ENCODE measurements at places on chromosomes 6 and 20.

DNA sequence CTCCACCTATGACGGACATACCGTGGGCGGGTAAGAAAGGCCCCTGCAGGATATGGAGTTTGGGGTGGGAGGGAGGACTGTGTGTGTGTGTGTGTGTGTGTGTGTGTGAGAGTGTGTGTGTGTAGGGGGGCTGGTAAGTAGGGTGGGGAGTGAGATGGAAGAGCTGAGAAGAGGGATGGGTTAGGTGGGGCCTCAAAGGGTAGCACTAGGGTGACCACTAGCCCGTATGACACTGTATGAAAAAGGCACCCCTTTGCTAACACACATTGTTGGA, 7.1 kb downstream of the DDR1 start:
- DNase-seq = no peak

DNA sequence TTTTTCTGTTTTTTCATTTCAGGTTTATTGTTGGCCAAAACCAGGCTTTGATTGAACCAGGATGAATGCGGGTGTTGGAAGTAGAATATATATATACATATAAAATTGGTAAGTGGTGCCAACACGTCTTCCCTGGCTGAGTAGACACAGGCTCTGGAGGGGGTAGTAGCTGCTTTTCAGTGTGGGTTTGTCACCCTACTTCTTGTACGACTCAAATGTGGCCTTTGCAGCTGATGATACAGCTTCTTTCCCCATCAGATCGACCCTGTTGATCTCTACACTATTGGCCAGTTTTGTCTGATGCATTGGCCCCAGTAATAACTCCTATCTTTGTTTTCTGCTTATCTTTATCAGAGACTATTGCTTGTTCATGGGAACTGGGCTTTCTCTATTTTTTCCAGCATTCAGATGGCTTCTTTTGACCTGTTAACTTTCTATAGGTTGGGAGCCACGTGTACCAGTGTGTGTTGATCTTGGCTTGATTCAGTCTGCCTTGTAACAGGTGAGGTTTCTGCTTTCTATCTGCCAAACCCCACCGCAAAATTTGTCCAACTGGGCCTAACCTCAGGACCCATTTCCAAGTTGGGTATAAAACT, 2.7 kb upstream of the ZNFX1 start:
- DNase-seq = no peak

DNA sequence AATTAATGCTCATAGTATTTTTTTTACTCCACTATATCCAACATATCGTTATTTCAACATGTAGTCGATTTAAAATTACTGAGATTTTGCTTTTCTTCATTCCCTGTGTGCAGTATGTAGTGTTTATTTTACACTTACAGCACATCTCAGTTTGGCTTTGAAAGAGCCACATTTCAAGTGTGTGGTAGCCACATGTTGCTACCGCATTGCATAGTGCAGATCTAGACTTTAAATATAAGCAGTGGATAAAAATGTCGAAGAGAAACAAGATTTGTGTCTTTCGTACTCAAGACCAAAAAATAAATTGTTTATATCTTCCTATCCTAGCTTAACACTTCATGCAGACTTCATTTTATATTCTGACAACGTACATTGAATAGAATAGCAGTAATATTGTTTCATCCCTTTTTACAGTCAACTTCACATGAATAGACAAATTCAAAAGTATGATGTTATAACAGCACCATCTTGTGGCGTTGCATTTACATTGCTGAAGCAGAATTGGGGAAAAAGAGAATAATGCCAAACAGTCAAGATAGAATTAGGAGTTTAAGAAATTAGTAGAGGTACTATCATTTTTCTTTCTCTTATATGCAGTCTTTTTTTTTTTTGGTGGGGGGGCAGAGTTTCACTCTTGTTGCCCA, 29.9 kb downstream of the FBXO5 start:
- peak; percentile 46 for DNase-seq

- no peak for DNase-seq
Observed at GRCh38 chr6:44261581-44261980, 3.8 kb downstream of the NFKBIE start.

DNA sequence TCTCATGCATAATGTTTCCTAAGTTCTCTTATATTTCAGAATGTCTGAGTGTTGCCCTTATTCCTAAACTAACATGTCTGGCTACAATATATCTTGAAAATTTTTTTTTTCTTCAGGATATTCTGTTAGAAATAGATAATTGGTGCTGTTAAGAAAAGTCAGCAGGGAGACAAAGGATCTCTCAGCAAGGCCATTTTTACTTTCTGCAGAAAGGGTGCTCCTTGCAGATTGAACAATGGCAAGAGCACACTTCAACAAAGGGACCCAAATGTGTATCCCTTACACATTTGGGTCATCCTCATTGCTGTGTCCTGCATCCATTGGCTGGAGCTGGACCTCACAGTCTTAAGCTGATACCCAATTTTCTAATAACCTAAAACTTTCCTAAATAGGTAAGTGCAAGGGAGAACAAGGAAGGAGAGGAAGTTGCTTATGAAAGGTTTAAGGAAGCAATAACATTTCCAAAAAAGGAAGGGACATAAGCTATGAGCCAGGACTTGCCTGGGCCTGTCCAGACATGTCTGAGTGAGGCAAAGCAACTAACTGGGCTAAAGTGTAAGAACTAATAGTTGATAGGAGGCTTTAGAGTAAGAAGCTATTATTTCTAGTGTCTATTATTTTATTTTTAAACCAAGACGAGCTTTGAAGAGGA, 429.6 kb downstream of the BCKDHB start:
- DNase-seq = no peak

DNA sequence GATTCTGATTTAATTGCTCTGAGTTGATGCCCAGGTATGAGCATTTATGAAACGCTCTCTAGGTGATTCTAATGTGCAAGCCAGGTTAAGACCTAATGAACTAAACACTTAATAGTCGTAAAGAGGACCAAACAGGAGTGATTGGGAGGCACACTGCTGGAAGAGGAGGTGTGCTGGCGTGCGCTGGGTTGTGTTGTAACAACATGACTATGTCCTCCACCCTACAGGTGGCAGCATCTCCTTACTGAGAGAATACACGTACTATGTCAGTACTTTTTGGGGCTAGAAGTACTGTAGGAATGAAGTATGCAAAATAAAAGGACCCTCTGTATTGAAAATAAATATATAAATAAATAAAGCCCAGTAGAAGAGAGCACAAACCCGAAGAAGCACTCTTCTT, 11.9 kb downstream of the C6orf89 start:
- no peak for DNase-seq

DNA sequence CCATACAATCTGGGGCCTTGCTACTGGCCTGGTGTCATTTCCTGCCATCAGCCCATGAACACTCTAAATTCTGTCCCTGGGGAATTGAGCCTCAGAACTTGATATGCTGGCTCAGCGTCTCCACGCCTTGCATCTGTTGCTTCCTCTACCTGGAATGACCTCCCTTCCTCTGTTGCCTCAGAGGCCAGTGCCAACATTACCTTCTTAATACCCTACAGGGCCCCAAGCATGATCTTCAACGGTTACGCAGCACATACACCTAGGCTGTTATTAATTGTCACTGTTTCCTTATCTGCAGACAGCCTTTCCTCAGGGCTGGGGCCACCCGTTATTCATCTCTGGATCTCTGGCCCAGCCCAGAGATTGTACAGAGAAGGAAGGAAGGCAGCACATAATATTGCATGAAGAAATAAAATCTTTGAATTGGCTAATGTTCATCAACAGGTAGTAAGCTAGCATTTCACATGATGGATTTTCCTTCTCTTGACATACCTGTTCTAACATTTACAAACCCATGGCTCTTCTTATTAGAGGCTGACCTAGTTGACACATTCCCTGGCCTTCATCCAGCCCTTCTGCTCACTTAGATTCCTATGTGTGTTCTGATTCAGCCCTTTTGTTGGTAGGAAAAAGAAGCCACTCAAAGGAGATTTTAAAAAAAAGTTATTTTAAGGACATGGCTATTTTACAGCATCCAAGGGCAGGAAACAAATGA, 8.4 kb upstream of the RNF182 start:
- peak; percentile 61 for DNase-seq

GRCh38 chr6:155273431-155273830, 9.6 kb downstream of the CLDN20 start:
- peak; percentile 92 for DNase-seq

GRCh38 chr6:127606131-127606562, 29.2 kb downstream of the C6orf58 start:
- DNase-seq = peak; percentile 79

DNA sequence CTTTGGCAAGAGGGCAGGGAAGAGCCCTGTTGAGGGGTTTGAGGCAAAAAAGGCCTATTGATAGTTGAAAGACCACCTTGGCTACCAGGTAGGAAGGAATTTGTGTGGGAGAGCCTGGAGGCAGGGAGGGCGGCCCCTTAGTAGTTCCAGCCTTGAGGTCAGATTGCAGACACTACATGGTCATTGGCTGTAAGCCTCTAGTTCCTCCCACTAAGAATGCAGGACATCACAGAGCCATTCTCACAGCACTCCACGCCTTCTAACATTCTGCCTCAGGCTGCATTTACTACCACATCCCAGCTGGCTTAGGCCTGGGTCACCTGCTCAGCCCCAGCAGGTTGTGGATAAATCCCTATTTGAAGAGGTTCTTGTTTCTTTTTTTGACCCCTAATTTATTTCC, 91.0 kb upstream of the SNX9 start:
- DNase-seq = no peak

GRCh38 chr20:16569246-16570153, 3.7 kb downstream of the KIF16B start:
- peak; percentile 91 for DNase-seq

DNA sequence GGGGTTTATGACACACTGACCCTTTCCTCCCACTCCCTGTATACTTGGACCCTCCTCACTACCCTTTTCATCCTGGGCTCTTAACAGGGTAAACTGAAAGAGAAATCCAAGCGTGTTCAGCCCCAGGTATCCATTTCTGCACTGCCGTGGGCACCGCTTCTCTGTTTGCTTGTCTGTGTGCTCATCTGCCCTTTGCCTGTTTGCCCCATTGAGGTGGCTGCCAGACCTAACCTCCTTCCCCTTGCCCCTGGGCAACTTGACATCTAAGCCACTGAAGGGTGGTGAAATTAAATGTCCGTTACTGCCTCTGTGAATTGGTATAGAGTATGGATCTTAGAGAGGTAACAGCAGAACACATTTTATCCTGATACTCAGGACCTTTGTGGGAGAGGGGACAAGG, 38.7 kb downstream of the ACSS2 start:
- no peak for DNase-seq

- no peak for DNase-seq
Observed at GRCh38 chr6:34536959-34537848, 18.9 kb downstream of the SPDEF start.

- no peak for DNase-seq
Observed at GRCh38 chr6:78300885-78301284, 566.5 kb upstream of the IRAK1BP1 start.

- no peak for DNase-seq
Observed at GRCh38 chr6:157203312-157203744, 120.0 kb downstream of the TMEM242 start.

DNA sequence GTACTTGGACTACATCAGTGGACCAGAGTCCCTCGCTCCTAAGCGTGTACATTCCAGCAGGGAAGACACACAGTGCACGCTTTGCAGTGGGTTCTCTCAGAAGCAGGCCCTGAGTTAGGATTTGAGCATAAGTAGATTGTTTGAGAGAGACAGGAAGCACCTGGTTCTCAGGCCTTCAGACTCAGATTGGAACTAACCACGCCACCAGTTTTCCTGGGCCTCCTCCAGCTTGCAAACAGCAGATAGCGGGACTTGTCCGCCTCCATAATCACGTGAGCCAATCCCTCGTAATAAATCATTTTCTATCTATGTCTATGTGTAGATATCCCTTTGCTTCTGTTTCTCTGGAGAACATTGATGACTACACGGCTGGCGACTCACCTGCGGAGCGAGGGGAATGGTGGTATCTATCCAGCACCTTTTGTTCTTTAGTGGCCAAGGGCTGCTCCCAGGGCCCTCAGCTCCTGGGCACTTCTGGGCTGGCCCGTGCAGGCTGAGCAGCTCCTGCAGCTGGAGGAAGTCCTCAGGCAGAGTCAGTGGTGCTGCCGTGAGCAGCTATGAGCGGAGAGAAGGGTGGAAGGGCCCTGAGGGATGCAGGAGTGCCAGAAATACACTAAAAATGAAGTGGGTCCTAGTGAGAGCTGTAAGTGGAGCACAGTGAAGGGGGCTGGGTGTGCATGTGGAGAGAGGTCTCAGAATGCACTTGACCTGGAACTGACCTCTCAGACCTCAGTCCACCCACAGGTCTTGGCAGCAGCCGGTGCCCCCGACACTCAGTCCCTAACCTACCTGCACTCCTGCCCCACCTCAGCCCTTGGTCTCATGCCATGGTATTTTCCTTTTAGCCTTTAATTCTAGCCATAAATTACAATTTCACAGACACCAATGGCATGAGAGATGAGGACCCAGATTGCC, 76.9 kb downstream of the STK35 start:
- no peak for DNase-seq

DNA sequence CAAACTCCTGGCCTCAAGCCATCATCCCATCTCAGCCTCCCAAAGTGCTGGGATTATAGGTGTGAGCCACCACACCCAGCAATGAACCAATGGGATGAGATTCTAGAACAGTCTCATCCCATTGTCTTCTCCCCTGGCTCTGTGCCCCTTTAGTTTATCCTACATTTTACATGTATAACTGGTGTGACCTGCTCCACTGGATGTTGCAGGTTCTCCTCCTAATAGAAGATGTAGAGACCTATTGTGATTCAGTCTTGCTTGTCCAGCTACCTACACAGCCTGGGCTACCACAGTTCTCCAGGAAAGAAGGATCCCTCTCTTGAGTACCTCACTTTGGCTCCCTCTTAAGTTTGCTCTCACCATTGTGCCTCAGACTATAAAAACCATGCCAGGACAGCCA, 2.0 kb upstream of the FKBPL start:
- DNase-seq = no peak

GRCh38 chr6:131861381-131861780, 53.6 kb downstream of the ENPP1 start:
- DNase-seq = no peak

DNA sequence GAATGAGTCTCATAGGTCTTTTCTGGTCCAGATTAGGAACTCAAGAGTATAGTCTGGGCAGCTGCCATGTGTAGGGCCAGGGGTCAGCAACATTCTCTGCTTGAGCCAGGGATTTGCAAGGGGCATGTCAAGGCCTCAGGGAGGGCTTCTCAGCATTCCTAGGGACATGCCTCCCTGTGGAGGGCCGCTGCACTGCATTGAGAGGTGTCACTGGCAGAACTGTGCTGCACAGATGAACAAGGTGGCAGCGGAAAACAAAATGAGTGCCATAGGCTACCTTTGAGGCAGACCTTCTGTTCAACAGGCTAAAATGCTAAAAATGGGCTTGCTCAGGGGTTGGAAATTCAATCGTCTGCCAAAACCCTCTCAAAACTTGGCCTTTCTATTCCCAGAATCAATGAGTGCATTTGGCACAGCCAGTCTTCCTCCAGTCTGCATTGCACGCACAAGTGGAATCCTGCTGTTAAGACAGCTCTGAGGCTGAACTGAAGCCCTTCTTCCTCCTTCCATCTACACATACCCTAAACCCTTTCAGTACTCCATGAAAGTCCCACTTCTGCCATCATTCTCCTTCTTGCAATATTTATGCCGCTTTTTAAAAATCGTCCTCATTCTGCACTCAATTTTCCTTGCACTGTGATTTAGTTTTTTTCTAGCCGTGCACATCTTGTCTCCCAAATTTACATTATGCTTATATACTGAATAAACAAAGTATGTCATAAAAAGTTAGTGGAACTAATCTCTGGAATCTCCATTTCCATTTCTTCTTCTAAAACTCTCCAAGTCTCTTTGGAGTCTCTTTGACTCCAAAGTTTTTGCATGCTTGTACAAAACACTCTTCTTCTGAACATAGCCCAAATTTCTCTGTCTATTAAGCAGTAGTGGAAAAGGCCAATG, 51.7 kb downstream of the SLC26A8 start:
- DNase-seq = no peak

Measured in renal cortical epithelial cell (primary cell).